ENCODE measurements at places on chromosomes 16 and 17.

DNA sequence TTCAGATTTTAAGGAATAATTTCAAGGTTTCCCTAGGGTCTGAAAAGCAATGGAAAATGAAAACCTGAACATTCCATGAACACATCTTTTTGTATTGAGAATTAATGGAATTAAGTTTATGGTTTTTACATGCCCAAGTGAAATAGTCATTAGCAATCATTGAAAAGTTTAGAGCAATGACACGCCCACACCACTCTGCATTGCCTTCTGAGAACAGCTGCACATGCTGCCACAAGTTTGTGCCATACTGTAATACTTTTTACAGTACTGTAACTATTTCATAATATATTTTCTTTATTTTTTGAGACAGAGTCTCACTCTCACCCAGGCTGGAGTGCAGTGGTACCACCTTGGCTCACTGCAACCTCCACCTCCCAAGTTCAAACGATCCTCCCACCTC lies 345.2 kb upstream of the PMFBP1 start:
- no peak for DNase-seq

- DNase-seq = no peak
Measured at GRCh38 chr17:75922173-75922961, 17.7 kb upstream of the MRPL38 start.

- peak; percentile 14 for DNase-seq
Measured at GRCh38 chr17:382644-383533, 30.3 kb upstream of the RPH3AL start.

GRCh38 chr17:83072600-83073358 lies 6.6 kb upstream of the METRNL start:
- DNase-seq = no peak

- DNase-seq = no peak
Measured at GRCh38 chr16:54519161-54519695, 232.6 kb upstream of the IRX3 start.

DNA sequence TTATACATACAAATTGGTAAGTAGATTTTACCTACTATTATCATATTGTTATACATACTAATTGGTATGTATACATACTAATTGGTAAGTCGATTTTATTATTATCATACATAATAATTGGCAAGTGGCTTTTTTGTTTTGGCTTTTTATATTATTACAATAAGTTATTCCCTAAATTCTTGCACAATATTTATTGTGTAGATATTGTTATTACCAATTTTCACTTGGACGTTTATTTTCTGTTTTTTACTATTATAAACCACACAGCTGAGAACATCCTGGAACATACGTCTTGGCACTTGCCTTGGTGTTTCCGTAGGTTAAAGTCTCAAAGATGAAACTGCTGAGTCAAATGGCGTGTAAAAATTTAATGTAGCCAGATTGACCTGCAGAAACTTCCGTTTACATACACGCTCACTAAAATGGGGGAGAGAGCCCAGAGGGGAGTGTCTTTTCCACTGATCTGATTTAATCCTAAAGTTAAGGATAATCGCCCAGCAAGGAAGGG lies 18.9 kb downstream of the GNGT2 start:
- DNase-seq = no peak

GRCh38 chr17:75615301-75615700 lies 17.9 kb upstream of the SMIM5 start:
- no peak for DNase-seq

DNA sequence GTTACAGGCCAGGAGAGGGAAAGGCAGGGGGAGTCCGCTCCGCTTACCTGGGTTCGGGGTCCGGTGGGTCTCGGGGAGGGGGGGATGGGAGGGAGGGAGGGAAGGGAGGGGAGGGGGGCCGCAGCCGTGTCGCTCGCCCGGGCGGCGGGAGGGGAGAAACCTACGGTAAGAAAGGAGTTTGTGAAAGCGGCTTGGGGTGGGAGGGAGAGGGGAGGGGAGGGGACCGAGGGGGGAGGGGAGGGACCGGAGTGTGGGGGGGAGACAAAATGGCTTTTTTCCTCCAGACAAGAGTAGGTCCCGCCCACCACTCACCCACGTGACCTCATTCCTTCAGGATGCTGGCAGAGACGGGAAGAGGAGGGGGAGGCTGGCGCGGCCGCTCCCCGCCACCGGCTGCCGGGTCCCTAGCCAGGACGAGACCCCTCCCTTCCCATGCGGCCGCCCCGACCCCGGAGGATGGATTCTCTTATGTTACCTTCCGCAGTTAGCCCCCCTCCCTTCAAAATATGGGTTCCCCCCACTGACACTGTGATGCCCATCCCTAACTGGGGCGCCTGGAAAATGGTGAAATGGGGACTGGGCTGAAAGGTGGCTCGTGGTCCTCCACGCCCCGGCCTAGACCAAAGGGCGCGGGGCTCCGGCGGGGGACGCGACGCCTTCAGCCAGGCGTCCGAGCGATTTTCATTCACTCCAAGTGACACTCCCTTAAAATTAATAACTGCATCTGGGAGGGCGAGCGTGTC lies at the start of gene PCGF2:
Gene PCGF2 (minus strand): TSS at position 188 of the 743 bp plus-strand sequence. CDS start 7,934 bp downstream, outside the sequence.
- peak; percentile 70 for DNase-seq

- no peak for DNase-seq
Measured at GRCh38 chr16:81397879-81398520, 46.6 kb upstream of the CMIP start.

GRCh38 chr17:49514071-49514721 lies 19.1 kb downstream of the NGFR start:
- no peak for DNase-seq

- no peak for DNase-seq
Measured at GRCh38 chr17:76535788-76536510, 1.6 kb downstream of the CYGB start.

- DNase-seq = peak; percentile 42
Measured at GRCh38 chr16:83393196-83393981, 414.4 kb upstream of the HSBP1 start.

- DNase-seq = peak; percentile 19
Measured at GRCh38 chr16:54933281-54934011, 2.8 kb downstream of the IRX5 start.

DNA sequence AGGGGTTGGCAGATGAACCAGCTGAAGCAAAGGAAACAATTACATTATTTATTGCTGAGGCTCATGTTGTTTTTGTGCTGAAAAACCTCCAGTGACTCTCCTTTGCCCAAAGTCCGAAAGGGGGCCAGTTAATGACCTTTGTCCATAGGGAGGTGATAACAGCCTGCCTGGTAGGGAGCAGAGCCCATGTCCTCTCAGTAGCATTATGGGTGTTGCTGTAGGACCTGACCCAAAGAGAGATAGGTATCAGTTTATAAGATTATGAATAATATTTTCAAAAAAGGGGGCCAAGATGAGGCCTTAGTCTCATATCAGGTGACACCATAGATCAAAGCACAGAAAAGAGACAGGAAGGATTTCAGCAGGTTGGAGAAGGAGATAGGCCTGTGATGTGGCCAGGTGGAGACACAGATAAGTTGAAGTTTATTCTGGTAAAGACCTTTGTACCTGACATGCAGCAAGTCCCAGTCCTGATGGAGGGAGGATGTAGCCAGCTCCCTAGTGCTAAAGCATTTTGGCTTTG lies 55.1 kb downstream of the CENPV start:
- DNase-seq = no peak

GRCh38 chr17:59178266-59178985 lies 22.9 kb downstream of the PRR11 start:
- DNase-seq = no peak

DNA sequence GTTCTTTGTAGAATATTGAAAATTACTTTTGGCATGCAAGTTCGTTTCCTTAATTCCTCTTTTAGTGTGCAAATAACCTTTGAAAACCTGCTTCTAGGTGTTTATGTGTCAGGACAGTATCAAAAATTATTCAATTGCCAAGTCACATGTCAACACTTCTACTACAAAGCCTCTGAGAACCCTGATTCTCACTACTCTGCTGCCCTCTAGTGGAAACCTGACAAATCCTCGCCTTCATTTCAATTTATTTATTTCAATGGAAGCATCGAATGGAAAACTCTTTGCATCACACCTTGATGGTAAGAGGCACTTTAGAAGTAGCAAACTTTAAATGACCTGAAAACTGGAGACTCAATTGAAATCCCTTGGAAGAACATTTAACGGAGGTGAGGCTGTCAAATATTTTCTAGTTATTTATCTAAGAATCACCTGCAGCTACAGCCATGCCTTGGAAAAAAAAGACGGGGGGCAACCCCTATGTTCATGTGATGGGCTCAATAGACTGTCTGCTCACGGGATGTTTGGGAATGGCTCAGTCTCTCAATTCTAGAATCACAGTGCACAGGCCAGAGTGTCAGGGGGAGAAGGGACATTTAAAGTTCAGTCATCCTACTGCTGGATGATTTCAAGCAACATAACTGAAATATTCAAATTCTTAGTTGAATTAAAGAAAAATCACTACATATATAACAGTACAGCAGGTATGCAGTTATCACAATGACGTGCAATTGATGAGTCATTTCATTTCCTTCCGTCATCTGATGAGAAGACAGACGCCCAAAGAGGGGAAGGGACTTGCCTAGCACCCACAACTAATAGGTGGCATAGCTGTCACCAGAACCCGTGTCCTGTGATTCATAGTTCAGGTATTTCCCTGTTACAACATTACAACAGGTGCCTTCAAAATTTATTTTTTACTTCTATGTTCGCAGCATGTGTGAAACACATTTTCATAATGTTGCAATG lies 563.9 kb downstream of the TOX3 start:
- DNase-seq = peak; percentile 39

GRCh38 chr17:32503251-32504165 lies 16.7 kb downstream of the CDK5R1 start:
- DNase-seq = no peak

- no peak for DNase-seq
Measured at GRCh38 chr17:79977708-79978547, 57.7 kb downstream of the TBC1D16 start.

GRCh38 chr17:57553991-57554825 lies 190.9 kb downstream of the CCDC182 start:
- DNase-seq = no peak

DNA sequence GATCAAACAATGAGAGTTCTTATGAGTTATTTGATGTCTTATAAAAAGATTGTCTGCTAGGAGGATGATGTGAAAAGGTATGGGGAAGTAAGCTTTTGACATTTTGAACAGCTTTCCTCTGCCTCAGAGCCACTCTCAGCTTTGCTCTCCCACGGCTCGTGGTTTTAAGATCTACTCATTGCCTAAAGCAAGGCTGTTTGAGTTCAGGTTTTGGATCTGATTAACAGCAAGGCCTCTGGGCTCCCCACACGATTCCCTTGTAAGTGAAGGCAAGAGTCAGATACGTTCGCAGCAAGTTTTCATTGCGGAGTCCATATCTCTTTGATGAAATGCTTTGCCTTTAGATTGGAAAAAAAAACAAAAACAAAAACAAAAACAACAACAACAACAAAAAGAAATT lies 515.0 kb upstream of the SALL1 start:
- DNase-seq = no peak

GRCh38 chr16:28237754-28238357 lies 26.1 kb upstream of the XPO6 start:
- no peak for DNase-seq

- DNase-seq = peak; percentile 40
Measured at GRCh38 chr17:48068491-48068961, 20.4 kb downstream of the NFE2L1 start.

Measured in GM04504 (cell line).